Stimulated activated CD4-positive, alpha-beta T cell treated with anti-CD3 and anti-CD28 coated beads, Interleukin-12 subunit alpha, Interleukin-12 subunit beta, amount 100 ng/mL, for 24 hours (primary cell): ENCODE measurements at places on chromosomes 2 and 18.

DNA sequence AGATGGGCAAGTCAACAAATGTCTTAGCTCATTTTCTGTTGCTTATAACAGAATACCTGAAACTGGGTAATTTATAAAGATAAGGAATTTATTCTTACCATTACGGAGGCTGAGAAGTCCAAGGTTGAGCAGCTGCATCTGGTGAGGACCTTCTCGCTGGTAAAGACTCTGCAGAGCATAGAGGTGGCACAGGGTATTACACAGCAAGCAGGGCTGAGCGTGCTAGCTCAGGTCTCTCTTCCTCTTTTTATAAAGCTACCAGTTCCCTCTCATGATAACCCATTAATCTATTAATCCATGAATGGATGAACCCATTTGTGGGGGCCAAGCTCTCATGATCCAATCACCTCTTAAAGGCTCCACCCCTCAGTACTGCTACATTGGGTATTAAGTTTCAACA is 109.1 kb downstream of the CDK15 start:
- DNase-seq: no peak

GRCh38 chr18:48053881-48054816 is 123.7 kb upstream of the SMAD2 start:
- no peak for DNase-seq

DNA sequence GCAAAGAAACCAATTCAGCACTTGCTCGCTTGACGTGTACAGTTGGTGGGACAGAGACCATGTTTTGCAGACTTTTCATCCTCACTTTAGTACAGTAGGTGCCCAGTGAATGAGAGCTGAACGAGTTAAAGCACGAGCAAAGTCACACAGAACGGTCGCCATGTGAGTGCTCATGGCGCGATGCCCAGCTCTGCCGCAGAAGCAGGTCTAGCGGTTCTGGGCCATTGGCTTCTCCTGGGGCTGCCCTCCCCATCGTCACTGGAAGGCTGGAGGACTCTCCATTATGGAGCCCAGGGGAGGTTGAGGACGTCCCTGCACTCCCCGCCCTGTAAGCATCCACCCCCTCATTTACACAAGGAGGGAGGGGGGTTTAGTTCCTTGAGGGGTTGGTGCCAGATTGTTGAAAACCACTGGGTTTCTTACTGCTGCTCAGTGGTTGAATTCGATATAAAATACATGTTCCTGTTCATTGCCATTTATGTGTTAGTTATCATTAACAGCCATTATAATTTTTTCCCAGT is 24.9 kb downstream of the PTGR3 start:
- no peak for DNase-seq

DNA sequence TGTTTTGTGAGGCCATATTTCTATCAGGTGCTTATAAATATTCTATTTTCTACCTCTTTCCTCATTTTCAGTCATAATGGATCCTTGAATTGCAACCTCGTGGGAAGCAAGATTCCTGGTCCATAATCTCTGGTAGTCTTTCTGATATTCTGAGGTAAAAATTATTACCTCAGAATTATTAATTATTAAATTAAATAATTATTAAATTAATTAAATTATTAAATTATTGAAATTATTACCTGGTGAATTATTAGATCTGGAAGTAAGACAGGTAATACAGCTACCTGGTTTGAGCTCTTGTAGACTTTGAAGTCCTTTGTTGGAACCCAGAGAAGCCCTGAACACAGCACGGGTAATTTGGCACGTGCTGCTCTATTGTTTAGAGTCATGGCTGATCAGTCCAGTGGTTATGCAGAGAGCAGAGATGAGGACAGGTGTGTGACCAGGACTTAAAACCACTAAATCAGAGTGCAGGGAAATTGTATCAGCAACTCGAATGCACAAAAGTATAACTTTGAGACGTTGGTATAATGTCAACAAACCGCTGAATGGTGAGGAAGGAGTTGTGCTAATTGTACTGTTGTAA is 46.8 kb upstream of the PTPRM start:
- DNase-seq: no peak

GRCh38 chr2:47767880-47768609 is 14.9 kb upstream of the MSH6 start:
- DNase-seq: peak; percentile 51

DNA sequence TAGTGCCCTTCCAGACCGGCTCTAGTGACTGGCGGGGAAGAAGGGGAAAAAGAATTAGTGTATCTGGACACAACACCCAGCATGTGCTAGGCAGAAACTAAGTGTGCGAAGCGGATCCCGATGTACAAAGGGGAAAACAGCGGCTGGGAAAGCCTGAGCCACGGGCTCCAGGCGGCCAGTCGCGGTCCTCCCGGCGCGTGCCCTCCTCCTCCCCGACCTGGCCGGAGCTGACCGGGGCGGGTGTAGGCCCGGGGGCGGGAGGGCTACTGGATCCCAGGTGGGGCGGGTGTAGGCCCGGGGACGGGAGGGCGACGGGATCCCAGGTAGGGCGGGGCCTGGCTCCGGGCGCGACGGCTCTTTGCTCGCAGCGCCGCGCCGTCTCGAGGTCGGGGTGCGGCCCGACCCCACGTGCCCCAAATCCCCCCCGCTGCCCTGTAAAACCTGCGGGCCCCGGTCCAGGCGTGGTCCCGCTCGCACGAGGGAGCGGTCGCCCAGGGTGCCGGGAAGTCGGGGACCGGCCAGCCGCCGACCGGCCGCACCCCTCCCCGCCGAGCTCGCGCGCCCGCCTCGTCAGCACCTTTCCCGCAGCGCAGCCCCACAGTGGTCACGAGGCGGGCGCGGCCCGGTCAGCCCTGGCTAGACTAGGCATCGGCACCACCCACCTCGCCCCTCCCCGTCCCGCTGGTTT is 48.8 kb downstream of the C2orf42 start:
- peak; percentile 43 for DNase-seq

- no peak for DNase-seq
These were observed 25.4 kb downstream of the PSTPIP2 start for GRCh38 chr18:46046688-46047087.

GRCh38 chr2:2191110-2191707 is 139.9 kb downstream of the MYT1L start:
- no peak for DNase-seq

DNA sequence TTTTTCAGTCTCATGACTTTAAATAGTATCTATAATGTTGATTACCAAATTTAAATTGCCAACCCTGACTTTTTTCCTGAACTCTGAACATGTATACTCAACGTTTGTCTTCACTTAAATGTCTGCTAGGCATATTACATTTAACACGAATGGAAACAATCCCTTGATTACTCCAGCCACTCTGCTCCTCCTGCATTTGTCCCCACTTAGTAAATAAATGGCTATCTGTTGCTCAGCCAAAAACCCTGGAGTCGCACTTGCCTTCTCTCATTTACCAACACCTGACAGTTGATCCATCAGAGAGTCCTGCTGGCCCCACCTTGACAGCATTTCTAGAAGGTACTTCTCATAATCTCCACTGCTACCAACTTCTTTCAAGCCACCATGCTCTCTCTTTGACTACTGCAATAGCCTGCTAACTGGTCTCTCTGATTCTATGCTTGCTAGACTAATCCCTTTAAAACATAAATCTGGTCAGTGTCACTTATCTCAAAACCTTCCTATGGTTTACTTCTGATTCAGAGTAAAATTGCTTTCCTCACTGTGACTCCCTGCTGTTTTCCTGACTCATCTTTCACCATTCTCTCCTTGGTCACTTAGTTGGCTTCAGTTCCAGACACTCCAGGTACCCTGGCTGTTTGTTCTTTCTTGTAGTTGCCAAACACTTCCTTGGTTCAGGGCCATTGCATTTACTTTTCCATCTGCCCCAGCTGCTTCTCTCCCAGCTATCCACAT is 31.9 kb downstream of the SPAG16 start:
- DNase-seq: no peak

DNA sequence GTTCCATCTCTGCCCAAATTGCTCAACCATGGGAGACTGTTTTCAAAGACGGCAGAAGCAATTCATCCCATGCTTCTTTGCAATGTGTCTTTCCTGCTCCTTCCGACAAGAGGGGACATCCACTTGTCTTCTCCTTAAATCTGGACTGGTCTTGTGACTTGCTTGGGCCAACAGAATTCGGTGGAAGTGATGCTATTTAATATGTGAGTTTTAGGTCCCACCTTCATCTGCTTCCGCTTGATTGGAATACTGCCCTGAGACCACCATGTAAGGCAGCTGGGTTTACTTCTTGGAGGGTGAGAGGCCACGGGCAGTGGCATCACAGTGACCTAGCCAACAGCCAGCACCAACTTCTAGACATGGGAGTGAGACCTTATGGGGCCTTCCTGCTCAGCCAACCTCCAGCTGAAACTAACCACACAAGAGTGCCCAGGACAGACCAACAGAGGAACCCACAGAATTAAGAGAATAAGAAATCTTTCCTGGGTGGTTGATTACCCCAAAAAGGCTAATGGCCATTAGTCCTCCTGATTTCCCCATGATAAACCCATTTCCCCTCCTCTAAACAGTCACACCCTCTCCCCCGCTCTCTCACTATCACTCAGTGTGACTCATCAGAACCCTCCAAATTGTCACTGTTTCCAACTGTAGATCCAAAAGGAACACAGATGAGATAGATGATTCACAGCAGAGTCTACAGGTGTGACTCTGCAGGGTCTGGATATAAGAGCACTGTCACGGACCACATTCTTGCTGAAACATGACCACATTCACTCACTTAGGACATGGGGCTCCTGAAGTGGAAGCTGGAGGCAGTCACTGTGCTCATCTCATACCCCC is 16.2 kb upstream of the RHOB start:
- no peak for DNase-seq

- DNase-seq: no peak
These were observed 104.8 kb downstream of the CABYR start for GRCh38 chr18:24243677-24244076.

- no peak for DNase-seq
These were observed 181.5 kb downstream of the TCF4 start for GRCh38 chr18:55406451-55406991.

- DNase-seq: no peak
These were observed 68.3 kb upstream of the ZNF521 start for GRCh38 chr18:25420077-25420825.

GRCh38 chr2:86622519-86623042 is 1.1 kb downstream of the RNF103 start:
- peak; percentile 11 for DNase-seq

DNA sequence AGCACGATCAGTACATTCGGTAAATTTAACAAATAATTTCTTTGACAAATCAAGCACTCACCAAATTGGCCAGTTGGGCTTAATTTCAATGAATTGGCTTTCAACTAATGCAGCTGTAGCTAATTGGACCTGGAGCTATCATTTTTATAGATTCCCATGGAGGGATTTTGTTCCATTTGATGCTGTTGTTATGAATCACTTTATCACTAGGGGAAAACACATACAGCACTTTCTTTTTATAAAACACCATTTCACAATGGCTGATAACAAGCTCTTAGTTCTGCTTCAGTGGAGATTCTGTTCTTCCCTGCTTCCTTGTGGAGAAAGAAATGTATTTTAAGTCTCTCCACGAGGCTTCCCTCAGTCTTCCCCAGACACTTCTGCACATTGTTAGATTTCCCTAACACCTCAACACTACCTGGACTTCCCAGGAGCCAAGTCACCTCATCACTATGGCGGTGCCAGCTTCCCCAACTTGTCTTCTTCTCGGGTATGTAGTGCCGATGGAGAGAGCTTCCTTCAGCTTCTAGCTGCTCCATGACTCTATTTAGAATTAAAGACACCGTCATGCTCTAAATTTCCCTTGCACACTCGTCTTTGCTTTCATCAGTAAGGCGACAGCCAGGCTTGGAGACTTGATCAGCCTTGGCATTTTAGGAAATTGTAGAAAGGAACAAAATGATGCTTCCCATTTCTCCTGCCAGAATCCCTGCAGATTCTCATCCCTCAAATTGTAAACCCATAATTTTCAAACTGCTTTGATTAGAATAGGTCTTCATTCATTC is 72.0 kb downstream of the INPP5D start:
- no peak for DNase-seq

GRCh38 chr18:7789856-7790552 is 222.9 kb downstream of the PTPRM start:
- no peak for DNase-seq

GRCh38 chr2:196279541-196279940 is 108.2 kb upstream of the STK17B start:
- no peak for DNase-seq

- no peak for DNase-seq
These were observed 16.6 kb upstream of the PIK3C3 start for GRCh38 chr18:41938445-41938844.
